ENCODE measurements at places on chromosomes 16 and 17. TPM values are rescaled to one million over a fixed set of nuclear protein-coding genes. Genes with fewer than 3 reads are reported as not detected.

The GPRC5B gene
- 0.10 TPM for total RNA-seq

The TBC1D3 gene
- not detected for total RNA-seq

The SRSF2 gene
- 218 TPM for total RNA-seq

The MMP2 gene
- total RNA-seq = not detected

The SEBOX gene
- not detected for total RNA-seq

The KCTD19 gene
- not detected for total RNA-seq

The SCARF1 gene
- not detected for total RNA-seq

The SLFN12L gene
- total RNA-seq = not detected

The ZNF469 gene
- total RNA-seq = 3.7 TPM

The ASPA gene
- not detected for total RNA-seq

The KCNJ16 gene
- not detected for total RNA-seq

The RPS2 gene
- 5,880 TPM for total RNA-seq

The TUBB3 gene
- 75.9 TPM for total RNA-seq

The ZACN gene
- total RNA-seq = 0.10 TPM

The DHX58 gene
- 3.7 TPM for total RNA-seq

The KRT36 gene
- not detected for total RNA-seq

The AOC2 gene
- 4.5 TPM for total RNA-seq

The TPPP3 gene
- total RNA-seq = 0.84 TPM

The EVI2B gene
- total RNA-seq = 0.07 TPM

The ARHGDIA gene
- total RNA-seq = 178 TPM

The DHRS7C gene
- total RNA-seq = not detected

The NEUROD2 gene
- not detected for total RNA-seq

The TBX6 gene
- total RNA-seq = 0.30 TPM

The DUSP3 gene
- total RNA-seq = 41.8 TPM

The ABCA10 gene
- total RNA-seq = 7.2 TPM

The DNAAF8 gene
- total RNA-seq = 0.26 TPM

The HID1 gene
- 8.2 TPM for total RNA-seq

The MFAP4 gene
- not detected for total RNA-seq

The HASPIN gene
- 13.2 TPM for total RNA-seq

The TP53TG3F gene
- total RNA-seq = not detected

The SLFN14 gene
- not detected for total RNA-seq

The DNAI2 gene
- total RNA-seq = not detected

The PDILT gene
- total RNA-seq = not detected

The MT4 gene
- not detected for total RNA-seq

The MPO gene
- not detected for total RNA-seq

All from NCI-H460 (cell line).